Astrocyte of the spinal cord (primary cell): ENCODE measurements at places on chromosomes 4 and X.

- DNase-seq, result no peak
These were observed 765.3 kb upstream of the GRIA3 start for GRCh38 chrX:122418758-122419157.

GRCh38 chr4:157564771-157565170 is 344.2 kb downstream of the GRIA2 start:
- DNase-seq, result no peak

GRCh38 chr4:115292320-115293092 is 179.1 kb upstream of the NDST4 start:
- DNase-seq, result no peak

GRCh38 chr4:119664168-119664907 is 35.7 kb upstream of the PDE5A start:
- no peak for DNase-seq

GRCh38 chr4:143402776-143403552 is 66.3 kb downstream of the GAB1 start:
- no peak for DNase-seq
